ENCODE measurements at places on chromosomes 5 and 9.

- DNase-seq = no peak
Measured at GRCh38 chr5:126961702-126962101, 68.7 kb downstream of the MARCHF3 start.

GRCh38 chr9:88829276-88829675 lies 162.0 kb upstream of the S1PR3 start:
- DNase-seq = no peak

DNA sequence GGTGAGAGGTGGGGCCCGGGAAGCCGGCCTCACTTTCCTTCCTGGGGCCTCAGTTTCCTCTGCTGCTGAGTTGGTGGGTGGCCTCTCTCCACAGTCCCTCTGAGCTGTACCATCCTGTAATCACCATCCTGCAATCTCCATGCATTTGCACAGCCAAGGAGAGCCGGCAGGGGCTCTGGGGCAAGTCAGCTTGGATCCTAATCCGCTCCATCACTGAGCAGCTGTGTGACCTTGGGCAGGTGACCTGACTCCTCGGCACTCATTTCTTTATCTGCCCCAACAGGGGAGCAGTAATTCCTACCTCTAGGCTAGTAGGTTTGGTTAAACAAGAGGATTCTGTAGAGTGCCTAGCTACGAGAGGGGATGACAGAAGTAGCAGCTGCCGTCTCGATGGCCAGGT lies 88.2 kb upstream of the ZNF618 start:
- DNase-seq = no peak

DNA sequence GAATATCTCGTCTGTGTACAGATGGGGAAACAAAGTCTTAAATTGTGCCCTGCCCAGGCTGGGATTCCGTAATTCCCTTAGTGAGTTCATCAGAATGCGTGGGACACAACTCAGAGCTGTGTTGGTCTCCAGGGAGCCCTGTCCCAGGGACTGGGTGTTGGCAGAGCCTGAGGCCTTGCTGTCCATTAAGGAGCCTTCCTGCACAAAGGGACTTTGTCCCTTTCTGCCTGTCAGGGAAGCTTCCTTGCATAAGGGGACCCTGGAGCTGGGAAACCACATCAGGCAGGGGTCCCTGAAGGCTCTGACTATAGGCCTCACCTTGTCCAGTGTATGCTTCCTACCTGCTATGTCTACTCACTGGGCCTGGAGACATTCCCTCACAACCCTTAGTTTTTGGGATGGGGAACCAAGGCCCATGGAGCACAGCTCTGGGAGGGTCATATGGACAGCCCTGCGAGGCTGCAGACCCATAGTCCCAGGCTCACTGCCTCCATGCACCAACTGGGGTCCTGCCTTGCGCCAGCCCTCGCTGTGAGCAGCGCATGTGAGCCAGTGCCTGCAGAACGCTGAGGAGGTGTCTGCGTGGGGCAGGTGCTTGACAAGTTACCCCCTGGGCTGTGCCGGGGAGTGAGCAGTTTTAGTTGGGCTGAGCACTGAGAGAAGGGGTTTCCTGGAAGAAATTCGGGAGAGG lies 1.6 kb downstream of the CARD19 start:
- no peak for DNase-seq

- DNase-seq = no peak
Measured at GRCh38 chr5:105413406-105413990, 1850.9 kb upstream of the NUDT12 start.

GRCh38 chr9:75417471-75417870 lies 329.2 kb downstream of the OSTF1 start:
- DNase-seq = no peak

- no peak for DNase-seq
Measured at GRCh38 chr5:102801371-102801770, 46.3 kb downstream of the PAM start.

Data from left ventricle myocardium inferior (tissue), 1 donor.